IPS DF 19.7 (cell line): ENCODE measurements at places on chromosomes 16 and 17.

DNA sequence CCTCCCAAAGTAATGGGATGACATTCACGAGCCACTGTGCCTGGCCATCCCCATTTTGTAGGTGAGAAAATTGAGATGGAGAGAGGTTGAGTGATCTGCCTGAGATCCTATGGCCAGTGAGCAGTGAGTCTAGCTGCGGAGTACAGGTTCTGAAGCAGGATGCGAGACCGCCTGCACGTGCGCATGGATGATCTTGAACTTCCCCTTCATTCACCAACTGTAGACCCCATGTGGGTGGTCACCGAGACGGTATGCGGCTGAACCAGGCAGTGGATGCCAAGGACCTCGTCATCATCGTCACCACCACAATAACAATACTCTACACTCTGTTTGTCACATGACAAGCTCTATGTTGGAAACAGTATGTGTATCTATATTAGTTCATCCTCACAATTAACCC is 6.2 kb upstream of the SPNS3 start:
- no peak for DNase-seq

- DNase-seq, result peak; percentile 94
Measured at GRCh38 chr17:75046407-75047289, at the start of the genes ATP5PD and KCTD2. ATP5PD (minus strand) TSS chr17:75046969; CDS start chr17:75042650, 4,319 bp downstream. KCTD2 (plus strand) TSS chr17:75047225; CDS start chr17:75047251, 26 bp downstream.

DNA sequence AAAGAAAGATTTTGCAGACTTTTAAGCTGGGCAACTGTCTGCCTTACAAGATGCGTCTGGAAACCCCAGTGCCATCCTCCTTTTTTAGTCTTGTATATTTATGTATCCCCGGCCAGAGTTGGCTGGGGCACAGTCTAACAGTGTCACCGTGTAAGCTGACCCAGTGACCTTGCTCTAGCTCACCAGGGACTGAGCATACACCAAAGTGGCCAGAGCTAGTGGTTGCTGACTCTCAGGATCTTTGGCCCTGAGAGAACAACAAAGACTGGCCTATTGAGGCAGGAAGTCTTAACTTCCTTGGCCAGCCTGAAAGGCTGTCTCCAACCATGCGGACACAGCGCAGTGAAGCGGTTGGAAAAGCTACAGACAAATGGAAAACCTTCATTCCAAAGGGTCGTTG is 745.2 kb downstream of the WWOX start:
- no peak for DNase-seq

DNA sequence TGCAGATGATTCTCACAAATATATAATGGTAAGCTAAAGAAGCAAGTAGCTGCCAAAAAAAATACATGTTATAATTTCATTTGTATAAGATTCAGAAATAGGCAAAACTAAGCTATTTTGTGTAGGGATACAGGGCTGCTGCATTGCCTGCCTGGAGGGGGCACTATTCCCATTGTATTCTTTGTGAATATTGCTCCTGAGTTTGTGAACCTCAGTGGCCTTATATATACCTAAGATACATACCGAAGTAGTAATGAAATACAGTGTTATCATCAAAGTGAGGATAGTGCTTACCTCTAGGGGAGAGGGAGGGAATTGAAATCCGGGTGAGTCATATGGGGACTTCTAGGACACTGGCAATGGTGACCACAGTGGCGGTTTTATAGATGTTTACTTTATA is 53.5 kb downstream of the C17orf58 start:
- no peak for DNase-seq
